NCI-H1092 treated with DMSO at 0.1 percent for 48 hours (cell line): ENCODE measurements at places on chromosomes 4 and X.

- no peak for DNase-seq
Measured at GRCh38 chr4:162683659-162684370, 482.9 kb downstream of the NAF1 start.

GRCh38 chr4:8245884-8246833 lies 23.4 kb upstream of the HTRA3 start:
- no peak for DNase-seq

- DNase-seq: no peak
Measured at GRCh38 chr4:57195622-57196021, 85.4 kb upstream of the IGFBP7 start.

- DNase-seq: no peak
Measured at GRCh38 chrX:109472939-109473735, 8.7 kb downstream of the GUCY2F start.

- no peak for DNase-seq
Measured at GRCh38 chr4:98514741-98515469, 143.5 kb downstream of the TSPAN5 start.

DNA sequence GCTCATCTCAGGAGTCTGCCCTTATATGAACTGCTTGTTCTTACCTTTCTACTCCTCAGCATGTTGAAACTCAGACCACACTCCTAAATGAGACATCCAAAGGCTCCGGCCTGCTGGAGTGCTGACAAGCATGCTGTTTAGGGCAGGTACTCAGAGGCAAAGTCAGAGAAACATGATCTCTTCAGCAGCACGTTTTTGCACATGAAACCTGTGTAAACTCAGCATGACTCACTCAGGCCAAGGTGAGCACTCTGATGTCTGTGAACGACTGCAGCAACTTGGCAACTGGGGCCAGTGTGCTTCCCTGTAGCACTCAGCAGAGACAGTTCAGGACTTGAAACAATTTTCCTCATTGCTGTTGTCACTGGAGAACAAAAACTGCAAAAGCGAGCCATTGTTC lies 109.6 kb downstream of the PACRGL start:
- no peak for DNase-seq

GRCh38 chr4:10701702-10702460 lies 17.3 kb upstream of the CLNK start:
- DNase-seq: no peak

DNA sequence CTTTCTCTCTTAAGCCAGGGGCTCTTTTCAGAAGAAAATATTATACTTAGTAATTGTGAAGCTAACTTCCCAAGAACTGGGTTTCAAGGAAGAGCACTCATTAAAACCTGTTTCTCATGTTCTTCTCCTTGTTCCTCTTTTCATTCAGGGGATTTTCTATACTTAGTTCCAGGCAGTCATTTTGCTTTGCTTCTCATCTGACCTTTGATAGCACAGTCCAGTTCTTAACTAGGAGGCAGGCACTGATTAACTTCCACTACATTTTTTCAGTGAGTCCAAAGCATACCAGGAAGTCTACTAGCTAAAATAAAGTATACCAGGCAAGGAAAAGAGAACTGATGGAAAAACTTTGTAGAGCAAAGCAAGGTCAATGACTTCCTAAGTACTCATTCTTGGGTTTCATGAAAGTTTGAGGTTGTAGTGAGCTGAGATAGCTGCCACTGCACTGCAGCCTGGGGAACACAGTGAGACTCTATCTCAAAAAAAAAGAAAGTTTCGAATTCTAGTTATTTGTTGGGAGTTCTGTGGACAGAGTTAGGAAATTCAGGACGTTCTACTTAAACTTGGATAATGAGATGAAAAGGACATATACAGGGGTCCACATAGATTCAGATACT lies 190.1 kb upstream of the HS3ST1 start:
- DNase-seq: no peak

- DNase-seq: no peak
Measured at GRCh38 chr4:126489826-126490463, 1142.8 kb upstream of the INTU start.

- DNase-seq: peak; percentile 66
Measured at GRCh38 chrX:136880003-136880451, 498 bp downstream of the RBMX start.

GRCh38 chrX:78383594-78383993 lies 56.2 kb upstream of the CYSLTR1 start:
- DNase-seq: no peak

DNA sequence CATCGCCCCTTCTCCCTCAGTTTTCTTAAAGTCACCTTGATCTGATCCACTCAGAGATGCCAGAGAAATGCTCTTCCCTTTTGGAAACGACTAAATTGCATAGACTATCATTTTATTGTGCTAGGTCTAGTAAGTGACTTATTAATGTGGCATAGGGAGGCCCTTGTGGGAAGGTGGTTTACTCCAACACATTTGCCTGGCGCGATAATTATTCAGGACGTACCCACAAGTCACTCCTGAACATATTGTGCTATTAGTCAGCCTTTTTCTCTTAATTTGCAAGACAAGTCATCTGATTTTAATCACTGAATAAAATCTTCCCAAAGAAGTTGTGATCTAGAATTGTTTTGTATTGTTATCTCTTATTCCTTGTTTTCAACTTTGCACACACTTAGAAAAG lies 7.6 kb downstream of the ENPEP start:
- no peak for DNase-seq

DNA sequence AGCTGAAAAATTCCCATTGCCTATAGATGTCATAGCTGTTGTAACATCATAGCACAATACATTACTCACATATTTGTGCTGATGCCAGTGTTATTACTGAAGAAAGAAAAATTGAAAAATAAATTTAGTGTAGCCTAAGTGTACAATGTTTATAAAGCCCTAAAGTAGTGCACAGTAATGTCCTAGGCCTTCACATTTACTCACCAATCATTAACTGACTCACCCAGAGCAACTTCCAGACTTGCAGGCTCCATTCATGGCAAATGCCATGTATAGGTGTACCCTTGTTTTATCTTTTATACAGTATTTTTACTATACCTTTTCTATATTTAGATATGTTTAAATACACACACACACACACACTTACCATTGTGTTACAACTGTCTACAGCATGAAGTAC lies 265.4 kb upstream of the MAGEB18 start:
- DNase-seq: no peak

- peak; percentile 78 for DNase-seq
Measured at GRCh38 chrX:108439426-108439942, at the start of gene COL4A5. Gene COL4A5 (plus strand): TSS chrX:108439838. CDS start chrX:108440126, 288 bp downstream.

- no peak for DNase-seq
Measured at GRCh38 chrX:83593634-83594294, 85.7 kb downstream of the POU3F4 start.

DNA sequence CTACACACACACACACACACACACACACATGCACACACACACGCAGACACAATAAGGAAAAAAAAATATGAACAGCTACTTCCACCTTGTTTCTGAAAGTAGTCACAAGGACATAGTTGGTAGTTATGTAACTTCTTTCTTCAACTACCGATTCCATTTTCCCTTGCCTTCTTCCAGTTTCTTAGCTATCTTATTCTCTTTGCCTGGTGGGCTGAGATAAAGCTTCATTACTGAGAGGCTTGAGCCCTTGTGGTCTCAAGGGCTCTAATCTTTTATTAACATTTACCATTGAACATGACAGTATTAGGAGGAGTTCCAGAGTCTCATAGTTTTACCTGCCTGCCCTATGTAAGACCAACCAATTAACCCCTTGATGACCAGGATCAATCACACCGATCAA lies 8.9 kb upstream of the SMIM10 start:
- no peak for DNase-seq

DNA sequence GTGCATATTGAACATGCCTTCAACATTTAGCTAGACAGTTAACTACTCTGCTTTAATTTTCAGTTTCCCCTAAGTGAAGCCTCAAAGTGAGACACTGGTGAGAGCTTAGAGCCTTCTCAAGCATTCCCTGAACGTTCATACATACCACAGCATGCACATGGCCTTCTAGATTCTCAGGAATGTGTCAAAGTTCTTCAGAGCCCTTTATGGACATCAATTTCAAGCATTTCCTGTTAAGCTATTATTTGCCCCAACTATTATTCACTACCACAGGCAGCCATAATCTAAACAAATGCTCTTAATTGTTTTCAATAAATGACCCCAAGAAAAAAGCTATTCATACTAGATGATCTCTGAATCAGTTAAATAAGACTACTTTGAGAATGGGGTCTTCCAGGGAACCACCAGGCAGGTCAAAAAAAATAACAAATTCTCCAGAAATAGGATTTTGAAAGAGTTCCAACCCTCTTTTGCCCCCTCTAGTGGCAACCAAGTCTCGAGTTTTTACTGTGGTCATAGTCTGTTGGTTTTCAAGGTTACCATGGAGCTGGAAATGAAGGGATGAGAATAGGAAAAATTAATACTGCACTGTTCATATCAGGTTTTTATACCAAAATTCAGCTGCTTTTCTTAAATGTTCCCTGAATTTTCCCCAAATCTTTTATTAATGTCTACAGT lies 235.4 kb downstream of the RAB28 start:
- no peak for DNase-seq

GRCh38 chrX:131617182-131617581 lies 73.3 kb downstream of the OR13H1 start:
- no peak for DNase-seq

GRCh38 chrX:87798039-87798438 lies 280.4 kb downstream of the KLHL4 start:
- DNase-seq: no peak

GRCh38 chr4:178105242-178105641 lies 663.0 kb upstream of the AGA start:
- no peak for DNase-seq

GRCh38 chr4:17580969-17581368 lies 4.0 kb downstream of the LAP3 start:
- DNase-seq: no peak

- DNase-seq: no peak
Measured at GRCh38 chrX:153366119-153366518, 32.2 kb downstream of the ZNF275 start.
